ENCODE measurements at places on chromosomes 4 and X.

DNA sequence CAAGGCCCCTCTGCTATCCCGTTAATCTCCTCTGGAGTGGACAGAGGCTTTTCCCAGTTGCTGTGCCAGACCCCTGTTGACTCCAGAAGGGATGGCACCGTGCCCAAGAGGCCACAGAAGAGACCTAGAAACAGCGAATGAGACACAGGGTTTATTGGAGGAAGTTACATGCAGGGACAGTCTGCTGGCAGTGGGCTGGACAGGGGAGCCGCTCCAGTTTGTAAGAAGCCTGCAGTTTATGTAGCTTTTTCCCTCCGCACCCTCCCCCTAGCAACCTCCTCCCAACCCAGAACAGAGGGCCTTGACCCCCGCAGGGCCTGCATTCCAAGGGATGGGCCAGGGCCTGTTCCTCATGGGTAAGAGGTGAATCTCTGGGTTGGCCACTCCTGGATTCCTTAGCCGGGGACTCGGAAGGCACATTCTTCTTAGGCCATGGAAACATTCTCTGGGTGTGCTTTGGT lies 216.8 kb upstream of the PSAPL1 start:
- no peak for DNase-seq
- peaks cover 18% of the 10 kb centered on the region for H3K27me3 ChIP-seq
- peaks cover 22% of the 10 kb centered on the region for H3K4me1 ChIP-seq
- no peak overlapping the region for H3K4me3 ChIP-seq
- H3K36me3 ChIP-seq = no peaks in the 10 kb centered on the region

DNA sequence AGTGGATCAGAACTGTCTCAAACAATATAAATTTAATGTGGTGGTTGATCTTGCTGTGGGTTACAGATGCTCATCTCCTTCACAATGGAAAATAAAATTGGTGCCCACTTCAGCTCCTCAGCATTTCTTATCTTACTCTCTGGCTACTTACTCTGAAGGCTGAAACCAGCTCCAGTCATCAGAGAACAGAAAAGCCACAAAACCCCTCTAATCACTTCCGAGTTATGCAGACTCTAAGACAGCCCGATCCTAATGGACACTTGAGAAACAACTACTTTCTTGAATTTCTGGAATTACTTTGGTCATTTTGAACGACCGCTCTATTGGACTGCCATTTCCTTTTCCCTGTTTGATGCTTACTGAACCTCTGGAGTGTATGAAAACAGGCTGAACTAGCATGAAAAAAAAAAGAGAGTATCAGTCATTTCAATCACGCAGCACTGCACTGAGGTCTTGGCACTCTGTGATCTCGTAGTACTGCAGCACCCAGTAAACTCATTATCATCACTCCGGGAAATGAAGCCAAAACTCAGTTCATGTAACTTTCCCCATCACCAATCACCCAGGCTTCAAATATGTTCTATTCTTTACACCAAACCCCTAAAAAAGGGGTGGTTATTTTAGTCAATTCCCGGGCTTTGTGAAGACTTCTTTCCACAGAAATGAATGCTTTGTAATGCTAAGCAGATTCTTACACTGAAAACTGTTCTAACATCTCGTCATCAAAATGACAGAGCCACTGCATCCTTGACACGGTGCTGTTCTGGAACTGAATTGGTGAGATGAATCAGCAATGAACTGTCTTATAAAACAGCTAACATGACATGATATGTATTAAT lies 54.5 kb downstream of the TSPAN5 start:
- H3K27ac ChIP-seq = no peak overlapping the region
- no peak for DNase-seq
- H3K4me3 ChIP-seq = no peak overlapping the region
- no peaks in the 10 kb centered on the region for H3K27me3 ChIP-seq

DNA sequence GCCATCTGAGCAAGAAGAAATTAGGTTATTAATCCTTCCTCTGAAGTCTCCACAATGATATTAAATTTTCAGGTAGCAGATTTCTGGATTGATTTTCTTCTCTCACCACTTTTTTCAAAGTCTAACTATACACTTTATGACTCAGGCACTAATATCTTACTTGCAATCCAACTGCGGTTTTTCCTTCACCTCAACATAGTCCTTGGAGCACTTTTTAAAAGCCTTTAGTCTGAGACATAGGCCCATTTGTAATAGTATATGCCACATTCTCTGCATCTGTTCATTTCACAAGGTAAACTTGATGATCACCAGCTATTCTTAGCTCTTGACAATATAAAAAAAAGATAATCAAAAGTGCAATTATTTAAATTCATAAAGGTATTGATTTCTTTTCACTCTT lies 55.9 kb upstream of the EDNRA start:
- no peak overlapping the region for H3K4me3 ChIP-seq
- no peak overlapping the region for H3K27ac ChIP-seq
- H3K36me3 ChIP-seq = peaks cover under 1% of the 10 kb centered on the region
- no peak for DNase-seq

DNA sequence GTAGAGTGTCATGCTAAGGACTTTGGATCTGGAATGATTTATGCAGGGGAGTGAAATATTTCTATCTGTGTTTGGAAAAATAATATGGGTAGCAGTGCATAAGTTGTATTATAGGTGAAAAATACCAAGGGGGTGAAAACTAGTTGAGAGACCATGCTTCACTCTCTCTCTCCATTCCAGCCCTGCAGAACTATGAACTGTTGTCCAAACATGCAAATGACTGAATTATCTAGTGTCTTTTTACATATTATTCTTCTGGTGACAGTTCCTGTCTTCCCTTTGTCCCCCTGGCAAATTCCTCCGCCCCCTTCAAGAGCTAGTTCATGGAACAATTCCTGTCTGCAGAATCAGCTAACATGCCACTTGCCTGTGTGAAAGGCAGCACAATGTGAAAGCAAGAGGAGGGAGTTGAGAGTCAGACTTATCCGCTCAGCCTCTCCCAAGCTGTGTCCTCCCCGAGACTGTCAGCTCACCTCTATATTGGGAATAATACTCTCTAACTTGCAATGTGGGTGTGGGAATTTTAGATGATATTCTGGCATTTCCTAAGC lies 2.3 kb downstream of the PF4 start:
- H3K4me1 ChIP-seq = peaks cover 59% of the 10 kb centered on the region
- H3K27me3 ChIP-seq = no peaks in the 10 kb centered on the region
- no peak overlapping the region for H3K4me3 ChIP-seq
- DNase-seq = no peak
